ENCODE measurements at places on chromosomes 3 and 15. TPM values are rescaled to one million over a fixed set of nuclear protein-coding genes. Genes with fewer than 3 reads are reported as not detected.

- DNase-seq: no peak
Measured at GRCh38 chr3:155435821-155436220, 142.3 kb upstream of the STRIT1 start.

CISH gene
- total RNA-seq: 34.9 TPM

SPATA16 gene
- not detected for total RNA-seq

PLSCR2 gene
- total RNA-seq: not detected

- DNase-seq: no peak
Measured at GRCh38 chr15:90619468-90619867, 89.7 kb downstream of the CRTC3 start.

DNA sequence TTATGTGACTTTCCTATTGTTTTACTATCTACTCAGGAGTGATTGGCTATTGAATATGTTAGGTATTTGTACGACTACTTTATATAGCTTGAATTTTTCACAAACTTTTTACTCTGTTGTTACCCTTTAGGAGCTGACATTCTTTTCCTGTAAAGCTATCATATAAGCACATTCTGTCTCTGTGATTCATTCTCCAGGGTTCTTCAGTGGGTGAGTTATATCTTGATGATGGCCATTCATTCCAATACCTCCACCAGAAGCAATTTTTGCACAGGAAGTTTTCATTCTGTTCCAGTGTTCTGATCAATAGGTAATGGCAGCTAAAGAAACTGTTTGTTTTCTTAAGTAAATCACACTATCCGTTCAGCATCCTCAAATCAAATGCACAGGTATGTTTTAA lies 10.1 kb upstream of the CAPN3 start:
- DNase-seq: no peak

- DNase-seq: no peak
Measured at GRCh38 chr3:192128922-192129321, 598.4 kb downstream of the FGF12 start.

GRCh38 chr3:128506754-128507153 lies 13.8 kb upstream of the GATA2 start:
- no peak for DNase-seq

BNC1 gene
- total RNA-seq: 0.11 TPM

CHDH gene
- 3.6 TPM for total RNA-seq

- DNase-seq: peak; percentile 69
Measured at GRCh38 chr3:11720304-11720898, 76.7 kb upstream of the VGLL4 start.

DNA sequence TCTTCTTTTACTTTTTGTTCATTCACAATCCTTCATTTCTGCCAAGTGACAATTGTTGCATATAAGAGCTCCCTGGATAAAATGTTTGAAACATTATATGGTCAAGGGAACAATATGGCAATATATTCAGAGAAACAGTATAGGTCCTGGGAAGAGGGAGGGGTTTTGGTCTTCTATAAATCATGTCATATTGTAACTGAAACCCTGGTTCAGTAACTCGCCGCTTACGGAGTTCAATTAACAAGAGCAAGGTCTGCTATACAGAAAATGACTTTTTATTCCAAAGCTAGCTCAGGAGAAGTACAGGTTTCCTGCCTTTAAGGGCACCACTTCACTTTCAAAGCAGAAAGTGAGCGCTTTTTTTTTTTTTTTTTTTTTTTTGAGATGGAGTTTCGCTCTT lies 522.1 kb upstream of the TGFBR2 start:
- no peak for DNase-seq

DNA sequence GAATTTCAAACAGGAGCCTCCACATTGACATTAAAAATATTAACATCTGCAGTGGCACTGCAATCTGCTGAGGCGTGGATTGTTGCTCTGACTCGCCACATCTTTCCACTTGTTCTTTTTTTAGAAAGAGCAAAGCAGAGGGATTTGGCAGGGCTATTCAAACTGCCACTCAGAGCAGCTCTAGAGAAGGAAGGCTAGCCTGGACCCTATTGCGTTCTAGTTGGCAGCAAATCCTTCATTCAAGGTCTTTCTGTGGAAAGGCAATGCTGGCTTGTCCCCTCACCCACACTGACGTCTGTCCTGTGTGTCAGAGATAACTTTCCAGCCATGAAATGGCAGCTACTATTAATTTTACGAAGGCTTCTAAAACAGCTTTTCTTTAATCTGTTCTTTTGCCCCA lies 483.2 kb upstream of the SGO1 start:
- peak; percentile 72 for DNase-seq

- peak; percentile 67 for DNase-seq
Measured at GRCh38 chr3:186259612-186260383, 102.2 kb downstream of the DGKG start.

GRCh38 chr3:125151916-125152315 lies 60.6 kb downstream of the SLC12A8 start:
- DNase-seq: no peak

GHRL gene
- total RNA-seq: not detected

GASK1A gene
- 1.3 TPM for total RNA-seq

DNA sequence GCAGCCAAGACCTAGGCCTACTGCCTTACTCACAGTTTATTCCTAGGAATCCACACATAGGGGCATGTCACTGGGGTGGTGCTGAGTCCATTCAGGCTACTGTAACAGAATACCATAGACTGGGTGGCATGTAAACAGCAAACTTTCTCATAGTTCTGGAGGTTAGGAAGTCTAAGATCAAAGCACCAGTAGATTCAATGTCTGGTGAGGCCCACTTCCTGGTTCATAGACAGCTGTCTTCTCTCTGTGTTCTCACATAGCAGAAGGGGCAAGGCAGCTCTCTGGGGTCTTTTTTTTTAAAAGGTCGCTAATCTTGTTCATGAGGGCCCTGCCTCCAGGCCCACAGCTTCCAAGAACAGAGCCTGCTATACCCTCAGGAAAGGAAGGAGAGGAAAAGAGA lies 113.9 kb upstream of the MANF start:
- DNase-seq: no peak

DNA sequence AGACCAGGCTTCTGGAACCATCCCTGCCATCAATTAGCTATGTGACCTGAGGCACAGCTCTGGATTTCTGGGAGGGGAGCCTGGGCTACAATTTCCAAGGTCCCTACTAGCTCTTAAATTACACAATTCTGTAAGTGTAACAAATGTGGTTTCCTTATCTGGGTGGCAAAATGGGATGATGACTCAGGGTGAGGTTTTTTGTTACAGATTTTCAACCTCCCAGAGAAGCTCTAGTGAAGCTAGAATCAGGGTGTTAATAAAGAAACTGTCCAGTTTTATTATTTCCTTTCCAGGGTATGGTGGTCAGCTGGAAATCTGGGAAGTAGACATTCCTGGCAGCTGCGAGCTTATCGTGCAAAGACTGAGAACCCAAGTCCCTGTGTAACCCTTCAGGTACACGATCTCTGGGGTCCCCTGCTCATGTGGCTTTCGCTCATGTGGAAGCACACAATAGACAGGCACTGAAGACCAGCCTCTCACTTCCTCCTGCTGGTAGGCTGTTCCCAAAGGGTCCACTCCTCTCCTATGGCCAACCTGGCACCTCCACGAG lies 7.3 kb downstream of the RAB27A start:
- no peak for DNase-seq

GRCh38 chr3:30644615-30645014 lies 38.2 kb downstream of the TGFBR2 start:
- DNase-seq: peak; percentile 64

LINGO1 gene
- total RNA-seq: 1.9 TPM

- no peak for DNase-seq
Measured at GRCh38 chr15:31905054-31905453, 125.3 kb upstream of the CHRNA7 start.

ALDH1L1 gene
- 29.7 TPM for total RNA-seq

DNA sequence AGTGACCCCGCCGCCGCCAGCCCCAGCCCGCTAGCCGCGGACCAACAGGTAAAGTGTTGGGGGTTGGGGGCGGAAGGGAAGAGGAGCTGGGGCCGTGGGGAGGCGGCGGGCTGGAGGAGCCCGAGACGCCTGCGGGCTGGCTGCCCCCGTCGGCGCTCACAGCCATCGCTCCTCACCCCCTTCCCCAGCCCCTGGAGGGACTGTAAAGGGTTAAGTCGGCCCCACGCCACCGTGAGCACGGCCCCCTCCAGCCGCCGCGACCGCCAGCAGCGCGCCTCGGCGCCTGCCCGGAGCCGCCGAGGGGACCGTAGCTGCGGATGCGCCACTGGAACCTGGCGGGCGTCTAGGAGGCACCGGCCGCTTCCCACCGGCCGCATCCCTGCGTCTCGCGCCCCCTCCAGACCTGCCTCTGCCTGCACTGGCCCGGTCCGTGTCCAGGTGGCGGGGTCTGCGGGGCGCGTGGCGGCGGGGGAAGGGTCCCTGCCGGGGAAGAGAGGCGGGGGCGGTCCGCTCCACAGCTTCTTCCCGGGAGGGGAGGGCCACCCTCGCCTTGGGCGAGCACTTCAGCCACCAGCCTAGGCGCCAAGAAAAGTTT lies 522 bp downstream of the MED12L start:
- peak; percentile 26 for DNase-seq

FAM227B gene
- 10.6 TPM for total RNA-seq

GRCh38 chr3:178907081-178907480 lies 164.5 kb downstream of the ZMAT3 start:
- DNase-seq: no peak

MST1R gene
- 1.5 TPM for total RNA-seq

NR1I2 gene
- total RNA-seq: not detected

CCDC13 gene
- total RNA-seq: 1.00 TPM

LEKR1 gene
- 1.7 TPM for total RNA-seq

GRCh38 chr15:81016489-81017068 lies 15.9 kb downstream of the TLNRD1 start:
- DNase-seq: no peak

- no peak for DNase-seq
Measured at GRCh38 chr3:32239307-32240158, 1.1 kb downstream of the CMTM8 start.

DNA sequence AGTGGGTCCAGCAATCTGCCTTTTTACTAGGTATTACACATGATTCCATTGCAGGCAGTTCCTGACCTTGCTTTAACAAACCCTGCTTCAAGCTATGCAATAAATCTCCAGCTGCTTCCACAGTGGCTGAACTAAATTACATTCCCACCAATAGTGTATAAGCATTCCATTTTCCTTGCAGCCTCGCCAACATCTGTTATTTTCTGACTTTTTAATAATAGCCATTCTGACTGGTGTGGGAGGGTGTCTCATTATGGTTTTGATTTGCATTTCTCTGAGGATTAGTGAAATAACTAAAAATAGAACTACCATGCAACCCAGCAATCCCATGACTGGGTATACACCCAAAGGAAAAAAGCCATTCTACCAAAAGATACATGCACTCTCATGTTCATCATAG lies 36.4 kb upstream of the DNAJC13 start:
- DNase-seq: no peak

DNA sequence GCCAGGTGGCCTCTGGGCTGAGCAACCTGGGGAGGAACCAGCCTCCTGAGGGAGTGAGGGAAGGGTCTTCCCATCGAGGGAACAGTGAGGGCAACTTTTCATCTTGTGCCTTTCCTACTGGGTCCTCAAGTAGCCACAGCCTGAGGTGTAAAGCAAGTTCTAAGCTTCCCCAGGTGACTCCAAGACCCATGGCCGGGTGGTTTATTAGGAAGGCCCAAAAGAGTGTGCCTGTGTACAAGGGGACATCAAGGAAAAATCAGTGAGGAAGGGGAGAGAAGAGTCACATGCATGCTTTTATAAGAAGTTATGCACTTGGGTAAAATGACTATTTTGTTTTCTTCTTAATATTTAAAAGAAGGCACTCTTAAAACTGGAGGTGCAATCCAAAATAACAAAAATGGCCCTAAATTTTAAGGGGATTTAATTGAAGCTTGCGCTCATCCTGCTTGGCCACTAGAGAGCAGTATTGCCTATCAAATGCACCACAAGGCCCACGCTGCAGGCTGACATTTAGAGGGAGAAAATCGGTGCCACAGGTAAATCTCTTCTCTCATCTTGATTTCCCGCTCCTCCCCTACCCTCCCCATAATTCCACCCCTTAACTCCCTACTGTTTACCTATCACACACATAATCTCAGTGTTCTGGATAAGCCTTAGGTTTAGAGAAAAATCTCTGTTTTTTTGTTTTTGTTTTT lies 6.7 kb downstream of the NANOGP8 start:
- no peak for DNase-seq

CELSR3 gene
- total RNA-seq: 0.19 TPM

GRCh38 chr3:117407317-117407716 lies 697.7 kb downstream of the TUSC7 start:
- DNase-seq: no peak

GOLGA8G gene
- total RNA-seq: not detected

VEPH1 gene
- total RNA-seq: not detected

DNA sequence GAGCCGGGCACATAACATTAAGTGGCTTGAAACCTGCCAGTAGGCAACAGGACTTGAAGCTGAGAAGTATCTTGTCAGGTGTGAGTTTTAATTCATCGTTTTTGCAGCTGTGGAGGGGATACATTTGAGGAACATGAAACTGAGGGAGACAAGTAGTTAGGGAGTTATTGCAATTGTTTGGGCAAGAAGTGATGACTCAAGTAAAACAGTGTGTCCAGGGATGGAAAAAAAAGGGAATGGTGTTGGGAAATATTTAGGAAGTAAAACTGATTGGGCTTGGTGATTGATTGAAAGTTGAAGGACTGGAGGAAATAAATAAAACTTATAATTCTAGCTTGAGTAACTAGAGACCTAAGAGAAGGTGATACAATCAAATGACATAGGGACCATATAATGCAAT lies 85.5 kb downstream of the NCEH1 start:
- no peak for DNase-seq

- no peak for DNase-seq
Measured at GRCh38 chr3:128879991-128880390, 571 bp downstream of the ACAD9 start.

GRCh38 chr3:101383156-101383575 lies 62.8 kb upstream of the IMPG2 start:
- no peak for DNase-seq

GRCh38 chr15:27587810-27588209 lies 511.3 kb downstream of the OCA2 start:
- DNase-seq: no peak

DNA sequence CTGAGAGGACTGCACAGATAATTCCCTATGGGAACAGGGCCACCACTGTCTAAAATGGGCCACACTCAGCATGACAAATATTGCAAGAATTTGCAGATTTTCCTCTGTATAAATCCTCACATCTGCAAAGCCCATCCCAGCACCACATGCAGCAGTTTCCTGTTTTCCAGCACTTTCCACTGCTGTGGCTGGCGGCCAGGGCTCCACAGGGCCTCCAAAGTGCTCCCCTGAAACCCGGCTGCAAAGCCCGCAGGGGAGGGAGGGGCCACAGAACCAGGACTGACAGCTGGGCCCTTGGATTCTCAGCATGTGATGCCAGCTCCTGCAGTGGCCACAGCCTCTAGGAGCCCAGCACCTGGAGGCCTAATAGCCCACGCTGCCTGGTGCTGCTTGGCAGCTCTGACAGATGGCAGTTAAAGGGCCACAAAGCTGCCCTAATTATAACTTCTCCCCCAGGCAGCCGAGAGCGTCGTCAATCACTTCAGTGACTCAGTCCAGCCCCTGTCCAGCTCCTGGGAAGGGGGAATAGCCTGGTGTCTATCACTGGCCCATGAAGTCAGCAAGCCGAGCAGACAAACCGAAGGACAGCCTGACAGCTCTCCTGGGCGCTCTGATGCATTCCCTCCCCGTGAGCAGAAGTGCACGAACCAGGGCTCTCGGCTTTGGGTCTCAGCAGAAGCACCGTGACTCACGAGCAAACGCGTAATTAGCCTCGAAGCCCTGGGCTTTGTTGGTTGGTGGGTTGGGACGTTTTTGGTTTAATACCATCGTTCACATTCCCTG lies 4.7 kb downstream of the LRRC15 start:
- peak; percentile 27 for DNase-seq

Data from heart left ventricle (tissue), 16 donors.